ENCODE measurements at places on chromosomes 12 and 14.

GRCh38 chr14:22577334-22577908, 11.6 kb downstream of the DAD1 start:
- DNase-seq: no peak

DNA sequence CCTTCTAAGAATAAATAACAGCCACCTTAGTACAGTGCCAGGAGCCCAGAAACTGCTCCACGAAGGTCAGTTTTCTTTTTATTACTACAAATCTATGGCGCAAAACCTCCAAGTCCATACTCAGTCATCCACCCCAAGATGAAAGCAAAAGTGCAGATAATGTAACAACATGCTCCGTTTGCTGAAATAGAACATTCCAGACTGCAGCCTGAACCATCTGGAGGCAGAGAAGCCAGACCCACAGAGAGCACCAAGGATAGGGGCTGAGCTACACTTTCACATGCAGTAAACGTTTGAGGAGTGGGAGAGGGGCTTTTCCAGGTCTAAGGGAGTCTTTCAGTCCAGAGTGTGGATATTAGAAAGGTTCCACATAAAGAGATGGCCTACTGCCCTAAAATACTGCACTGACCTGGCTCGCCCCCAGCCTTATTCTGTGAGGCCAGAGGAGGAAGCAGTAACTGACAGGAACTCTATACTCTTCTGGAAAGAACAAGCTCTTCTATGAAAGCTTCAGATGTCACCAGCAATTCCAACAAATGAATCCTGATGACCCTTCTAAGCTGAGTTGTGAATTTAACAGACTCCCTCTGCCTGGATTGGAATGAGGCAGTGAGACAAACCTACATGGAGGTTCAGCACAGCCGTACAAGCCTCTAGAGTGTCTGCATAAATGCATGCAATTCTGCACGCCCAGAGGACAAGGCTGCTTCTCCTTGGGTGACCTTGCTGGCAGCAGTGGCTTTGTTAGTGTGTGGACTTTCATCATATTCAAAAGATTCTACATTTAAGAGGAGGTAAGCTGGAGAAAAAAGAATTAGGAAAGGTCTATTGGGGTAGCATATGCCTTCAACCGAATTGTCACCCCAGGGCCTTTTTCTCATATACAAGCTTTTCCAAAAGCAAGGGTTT, 153.9 kb upstream of the EGLN3 start:
- DNase-seq: no peak

- DNase-seq: no peak
Measured at GRCh38 chr14:98433436-98433835, 838.6 kb downstream of the BCL11B start.

DNA sequence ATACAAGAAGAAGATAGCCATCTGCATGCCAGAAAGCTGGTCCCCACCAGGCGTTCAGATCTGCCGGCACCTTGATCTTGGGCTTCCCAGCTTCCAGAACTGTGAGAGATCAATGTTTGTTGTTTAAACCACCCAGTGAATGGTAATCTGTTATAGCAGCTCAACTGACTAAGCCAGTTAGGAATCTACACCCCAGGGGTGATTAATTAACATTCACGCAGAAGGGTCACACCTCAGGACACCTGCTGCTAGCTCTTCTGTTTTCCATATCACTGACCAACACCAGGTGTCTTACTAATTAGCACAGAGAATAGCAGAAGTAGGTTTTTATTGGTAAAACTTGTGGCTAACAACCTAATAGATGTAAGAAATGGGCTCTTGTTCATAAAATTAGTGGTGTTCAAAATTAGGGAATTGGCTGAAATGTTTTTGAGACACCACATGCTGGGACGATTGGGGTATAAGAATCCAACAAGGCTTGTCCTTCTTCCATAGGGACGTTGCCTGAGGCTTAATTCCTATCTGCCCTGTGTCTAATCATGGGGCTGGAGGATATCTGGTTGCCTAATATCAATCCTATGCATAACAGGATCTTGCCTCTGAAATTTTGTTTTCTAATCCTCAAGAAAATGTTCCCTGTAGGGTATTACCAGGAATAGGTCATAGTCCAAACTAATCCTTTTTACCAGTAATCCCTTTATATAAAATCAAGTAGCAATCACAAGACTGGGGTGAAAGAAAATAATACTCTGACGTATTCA, 42.0 kb upstream of the CHST11 start:
- DNase-seq: no peak

- peak; percentile 100 for DNase-seq
Measured at GRCh38 chr12:57693659-57694458, at the start of gene OS9. OS9 (plus strand) TSS chr12:57694132; CDS start chr12:57694162, 30 bp downstream.

GRCh38 chr12:98274430-98275130, 240.8 kb upstream of the TMPO start:
- DNase-seq: no peak

- DNase-seq: peak; percentile 35
Measured at GRCh38 chr12:19683178-19683927, 244.1 kb downstream of the AEBP2 start.

- no peak for DNase-seq
Measured at GRCh38 chr12:55850893-55851292, 8.2 kb upstream of the MMP19 start.

DNA sequence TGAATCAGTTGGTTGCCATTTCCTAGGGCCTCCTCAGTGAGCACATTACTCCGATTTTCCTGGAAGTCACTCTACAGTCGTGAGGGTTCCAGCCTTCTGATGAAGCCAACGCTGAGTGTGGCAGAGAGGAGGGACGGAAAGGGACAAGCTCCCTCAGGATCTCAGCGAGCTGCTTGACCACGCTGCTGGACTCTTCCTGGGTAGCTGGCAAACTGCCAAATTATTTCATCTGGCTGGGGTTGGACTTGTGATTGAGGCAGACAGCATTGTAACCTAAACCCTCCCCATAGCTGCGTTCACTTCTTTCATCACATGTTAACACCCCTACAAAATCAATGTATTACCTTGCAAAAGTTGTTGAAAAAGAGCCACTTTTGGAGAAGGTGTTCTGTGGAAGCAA, 69.6 kb upstream of the CHST11 start:
- no peak for DNase-seq

- no peak for DNase-seq
Measured at GRCh38 chr14:44669496-44669895, 162.4 kb upstream of the FSCB start.

- DNase-seq: peak; percentile 20
Measured at GRCh38 chr12:107356266-107356936, 263.1 kb upstream of the CRY1 start.

DNA sequence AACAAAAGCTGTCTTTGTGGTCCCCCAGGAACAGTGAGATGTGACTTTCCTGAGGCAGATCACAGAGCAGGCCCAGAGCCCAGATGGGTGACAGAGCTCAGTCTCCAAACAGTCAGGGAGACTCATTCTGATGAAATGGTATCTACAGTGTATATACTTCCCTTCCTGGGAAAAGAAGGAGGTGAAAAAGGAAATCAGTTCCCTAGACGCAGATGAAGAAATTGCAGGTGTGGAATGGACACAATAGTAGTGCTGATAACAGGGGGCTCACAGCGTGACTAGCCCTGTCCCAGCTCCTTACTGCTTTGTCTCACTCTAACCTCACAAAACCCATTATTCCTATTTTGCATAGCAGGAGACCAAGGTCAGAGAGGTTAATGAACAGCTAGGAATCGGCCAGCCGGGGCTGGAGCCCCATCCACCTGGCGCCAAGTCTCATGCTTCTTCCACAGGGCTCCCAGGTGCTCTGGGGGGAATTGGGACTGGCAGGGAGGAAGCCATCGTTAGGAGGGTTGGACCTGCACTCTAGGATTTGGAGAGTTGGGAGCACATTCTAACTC, 11.9 kb downstream of the KCNH3 start:
- DNase-seq: no peak

DNA sequence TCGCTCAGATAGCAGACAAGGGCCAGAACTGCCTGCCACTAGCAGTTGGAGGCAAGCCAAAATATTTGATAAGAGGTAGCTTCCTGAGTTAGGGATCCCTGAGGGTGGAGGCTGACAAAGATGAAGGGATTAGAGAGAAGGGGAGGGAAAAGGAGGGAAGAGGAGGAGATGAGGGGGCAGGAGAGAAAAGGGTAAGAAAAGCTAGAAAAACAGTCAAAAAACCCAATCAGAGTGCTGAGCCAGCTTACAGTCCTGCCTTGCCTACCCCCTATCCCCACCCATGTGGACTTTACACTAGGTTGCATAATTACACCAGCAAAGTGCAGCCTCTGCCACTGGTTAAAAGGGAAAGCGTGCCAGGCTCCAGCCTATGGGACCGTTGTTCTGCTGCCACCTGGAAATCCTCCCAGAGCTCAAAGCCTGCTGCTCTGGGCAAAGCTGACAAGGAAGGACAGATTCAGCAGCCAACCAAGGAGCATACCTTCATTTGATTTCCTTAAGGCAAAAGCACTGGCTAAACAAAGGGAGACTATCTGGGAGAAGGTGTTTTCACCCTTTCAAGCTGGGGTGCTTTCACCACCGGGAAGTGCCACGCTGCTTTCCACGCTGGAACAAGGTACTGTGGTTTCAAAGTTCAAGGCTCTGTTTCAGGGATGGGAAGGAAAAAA, 3.8 kb upstream of the NUMB start:
- no peak for DNase-seq

- DNase-seq: no peak
Measured at GRCh38 chr12:107465625-107466024, 220.0 kb upstream of the PWP1 start.

DNA sequence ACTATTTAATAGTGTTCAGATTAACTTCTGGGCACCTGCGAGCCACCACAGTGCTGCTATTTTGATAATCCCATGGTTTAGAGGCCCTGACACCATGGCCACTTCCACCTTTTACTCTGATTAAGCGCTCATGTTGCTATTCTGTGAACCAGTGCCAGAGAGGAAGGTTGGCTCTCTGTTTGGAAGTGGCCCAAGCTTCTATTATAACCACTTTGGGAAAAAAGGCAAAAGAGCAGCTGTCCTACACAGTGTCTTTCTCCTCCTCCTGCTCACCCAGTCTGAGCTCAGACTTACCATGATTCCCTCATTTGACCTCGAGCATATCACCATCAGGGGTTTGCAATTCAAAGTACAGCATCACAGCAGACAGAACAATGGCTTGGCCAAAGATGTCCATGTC, 23.3 kb downstream of the DYRK2 start:
- no peak for DNase-seq

- no peak for DNase-seq
Measured at GRCh38 chr14:41130274-41130673, 476.4 kb upstream of the LRFN5 start.

GRCh38 chr12:101013993-101014392, 196.0 kb downstream of the SLC5A8 start:
- DNase-seq: no peak

DNA sequence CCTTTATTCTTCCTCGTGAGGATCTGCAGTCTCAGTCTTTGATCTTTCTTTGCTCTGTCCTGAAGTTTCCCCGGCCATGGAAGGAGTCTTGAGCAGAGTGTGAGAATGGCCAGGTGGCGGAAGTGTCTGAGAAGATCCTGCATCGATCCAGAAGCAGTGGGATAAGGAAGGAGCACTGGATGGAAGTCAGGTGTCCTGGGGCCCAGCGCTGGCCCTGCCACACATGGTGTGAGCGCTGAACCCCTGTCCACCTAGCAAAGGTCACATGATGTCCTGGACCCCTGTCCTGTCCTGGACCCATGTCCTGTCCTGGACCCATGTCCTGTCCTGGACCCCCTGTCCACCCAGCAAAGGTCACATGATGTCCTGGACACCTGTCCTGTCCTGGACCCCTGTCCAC, 111.8 kb upstream of the MED13L start:
- no peak for DNase-seq

- no peak for DNase-seq
Measured at GRCh38 chr12:80041071-80041470, 58.3 kb upstream of the OTOGL start.

DNA sequence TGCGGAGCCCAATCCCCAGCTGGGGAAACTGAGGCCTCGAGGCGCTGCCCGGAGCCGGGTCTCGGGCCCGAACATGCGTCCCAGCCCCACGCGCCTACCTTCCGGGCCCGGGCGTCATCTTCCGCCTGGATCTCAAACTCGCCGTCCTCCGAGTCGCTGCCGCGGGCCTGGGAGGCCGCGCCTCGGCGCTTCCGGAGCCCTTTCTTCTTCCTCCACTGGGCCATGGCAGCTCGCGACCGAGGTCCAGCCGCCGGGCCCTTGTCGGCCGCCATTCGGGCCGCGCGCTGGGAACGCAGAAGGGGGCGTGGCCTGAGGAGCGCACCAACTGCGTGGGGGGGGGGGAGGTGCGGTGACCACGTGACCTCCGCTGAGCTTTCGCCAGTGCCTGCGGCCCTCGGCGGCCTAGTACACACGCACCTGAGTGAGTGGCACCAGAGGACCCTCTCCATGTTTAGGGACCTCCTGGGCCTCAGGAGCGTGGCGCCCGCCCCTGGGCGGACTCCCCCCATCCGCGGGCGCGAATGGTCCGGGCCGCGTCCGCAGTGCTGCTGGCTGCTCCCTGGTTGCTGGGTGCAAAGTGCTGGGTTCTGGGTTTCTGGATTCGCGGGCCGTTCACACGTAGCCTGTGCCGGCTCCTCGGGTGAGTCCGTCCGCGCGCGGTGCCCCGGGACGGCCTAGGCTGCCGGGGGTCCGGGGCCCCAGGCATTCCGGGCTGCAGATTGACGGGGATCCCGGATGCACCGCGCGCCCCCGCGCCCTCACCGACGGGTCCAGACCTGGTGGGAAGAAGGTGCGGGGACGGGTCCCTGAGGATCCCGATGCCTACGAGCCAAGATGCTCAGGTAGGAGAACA, at the start of the genes DDX54 and RITA1:
TSS of gene DDX54 (minus strand) at position 299 of the 853 bp plus-strand sequence. CDS start at position 272, 27 bp downstream.
TSS of gene RITA1 (plus strand) at position 542 of the 853 bp plus-strand sequence. CDS start 1,026 bp downstream, outside the sequence.
- DNase-seq: peak; percentile 39

DNA sequence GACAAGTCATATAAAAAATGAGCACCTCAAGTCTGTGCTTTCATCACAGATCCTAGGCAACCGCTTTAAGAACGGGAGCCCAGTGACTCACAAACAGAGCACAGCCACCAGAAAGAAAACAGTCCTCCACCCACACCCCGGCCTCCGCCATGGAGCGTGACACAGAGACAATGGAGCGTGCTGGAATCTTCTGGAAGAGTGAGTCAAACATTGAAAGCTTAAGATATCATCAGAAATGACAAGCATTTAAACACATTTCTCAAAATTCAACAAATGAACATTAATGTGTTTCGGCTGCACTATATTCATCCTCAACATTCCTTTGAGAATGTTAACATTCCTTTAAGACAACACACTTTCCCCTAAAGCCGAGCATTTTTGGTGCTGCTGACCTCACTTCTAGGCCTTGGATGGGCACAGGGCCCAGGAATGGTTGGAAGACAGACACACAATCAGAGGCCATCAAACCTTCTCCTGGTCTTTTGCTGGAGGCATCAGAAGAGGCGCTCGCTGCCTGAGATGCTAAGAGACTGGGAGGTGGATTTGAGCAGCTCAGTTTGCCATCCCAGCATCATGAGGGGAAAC, 23.6 kb upstream of the TMEM132D start:
- peak; percentile 96 for DNase-seq

- DNase-seq: no peak
Measured at GRCh38 chr12:38258411-38258810, 58.2 kb upstream of the ALG10B start.

All from amniotic stem cell (primary cell).